EL (cell line): ENCODE measurements at places on chromosomes 6 and 20.
A peak's percentile ranks its signal among the peaks of the same experiment; 100 is the strongest.

- no peak for DNase-seq
These were observed 15.0 kb downstream of the AFG1L start for GRCh38 chr6:108309844-108310243.

- no peak for DNase-seq
These were observed 98.6 kb downstream of the PTPRK start for GRCh38 chr6:128421788-128422187.

GRCh38 chr20:19631410-19631809 is 126.6 kb upstream of the RIN2 start:
- DNase-seq, result no peak

- peak; percentile 58 for DNase-seq
These were observed 224.8 kb downstream of the TFAP2A start for GRCh38 chr6:10190042-10190441.

- DNase-seq, result no peak
These were observed 8.5 kb downstream of the MTCH1 start for GRCh38 chr6:36977470-36977941.

- no peak for DNase-seq
These were observed 41.3 kb downstream of the TGM3 start for GRCh38 chr20:2337142-2337541.

DNA sequence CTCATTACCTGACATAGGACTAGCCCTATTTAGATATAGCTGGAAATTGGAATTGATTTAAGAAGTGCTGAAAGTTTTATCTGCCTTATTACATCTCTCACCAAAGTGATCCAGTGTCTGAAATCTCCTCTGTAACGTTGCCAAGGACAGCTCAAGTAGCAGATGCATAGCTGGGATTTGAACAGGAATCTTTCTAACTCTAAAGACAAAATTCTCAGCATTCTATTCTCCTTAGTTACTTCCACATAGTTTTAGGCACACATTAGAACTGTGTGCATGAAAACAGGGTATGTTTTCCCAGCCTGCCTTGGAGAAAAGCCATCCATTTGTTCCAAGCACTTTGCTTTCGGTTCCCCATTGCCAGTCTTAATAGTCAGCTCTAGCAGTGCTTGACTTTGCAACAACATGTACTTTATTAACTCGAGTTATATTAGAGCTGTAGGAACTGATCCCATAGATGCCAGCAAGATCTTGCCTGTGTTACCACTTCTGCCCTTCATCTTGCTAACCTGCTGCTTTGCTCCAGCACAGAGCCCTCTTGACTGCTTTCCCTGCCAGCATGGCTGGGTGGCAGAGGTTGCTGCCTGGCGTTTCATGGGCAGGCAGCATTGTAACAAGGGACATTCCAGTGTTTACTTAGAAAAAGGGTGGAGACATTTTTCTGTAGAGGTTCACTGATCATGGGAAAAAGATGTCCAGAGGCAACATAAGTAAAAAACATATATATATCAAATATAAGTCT is 56.1 kb upstream of the STMND1 start:
- DNase-seq, result peak; percentile 77
